Erythroblast (primary cell): ENCODE measurements at places on chromosomes 7 and 10.

DNA sequence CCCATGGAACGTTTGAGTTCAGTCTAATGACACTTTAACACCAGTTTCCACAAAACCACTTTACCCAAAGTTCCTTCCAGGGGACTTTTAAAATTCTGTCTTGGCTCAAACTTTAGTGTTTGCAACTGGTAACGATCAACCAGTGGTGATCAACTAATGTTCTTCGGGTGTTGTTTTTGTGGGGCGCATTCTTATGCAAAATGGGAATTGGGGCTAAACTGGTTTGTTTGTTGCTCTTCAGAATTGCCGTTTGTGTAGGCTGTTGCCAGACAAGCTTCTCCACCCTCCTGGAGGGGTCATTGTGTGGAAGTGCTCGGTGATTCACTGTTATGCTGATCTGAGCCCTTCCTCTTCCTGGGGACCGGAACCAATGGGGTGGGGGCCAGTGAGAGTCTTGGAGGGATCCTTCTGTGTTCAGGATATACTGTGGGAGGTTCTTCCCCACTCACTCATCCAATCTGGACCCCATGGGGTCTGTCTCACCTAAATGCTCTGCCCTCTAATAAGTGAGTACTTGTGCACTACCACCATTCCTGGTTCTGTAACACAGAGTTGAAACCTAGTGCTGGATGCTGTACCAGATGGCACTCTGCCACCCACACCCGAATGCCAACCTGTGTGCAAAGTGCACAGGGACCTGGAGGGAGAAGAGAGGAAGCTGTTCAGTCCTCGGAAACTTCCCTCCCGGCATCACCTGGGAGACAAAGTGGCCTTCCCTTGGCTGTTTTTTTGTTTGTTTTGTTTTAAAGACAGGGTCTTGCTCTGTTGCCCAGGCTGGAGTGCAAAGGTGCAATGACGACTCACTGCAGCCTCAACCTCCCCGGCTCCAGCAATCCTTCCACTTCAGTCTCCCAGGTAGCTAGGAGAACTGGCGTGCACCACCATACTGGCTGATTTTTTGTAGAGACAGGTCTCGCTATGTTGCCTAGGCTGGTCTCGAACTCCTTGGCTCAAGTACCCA is 2.1 kb downstream of the NFE2L3 start:
- no peak for DNase-seq

DNA sequence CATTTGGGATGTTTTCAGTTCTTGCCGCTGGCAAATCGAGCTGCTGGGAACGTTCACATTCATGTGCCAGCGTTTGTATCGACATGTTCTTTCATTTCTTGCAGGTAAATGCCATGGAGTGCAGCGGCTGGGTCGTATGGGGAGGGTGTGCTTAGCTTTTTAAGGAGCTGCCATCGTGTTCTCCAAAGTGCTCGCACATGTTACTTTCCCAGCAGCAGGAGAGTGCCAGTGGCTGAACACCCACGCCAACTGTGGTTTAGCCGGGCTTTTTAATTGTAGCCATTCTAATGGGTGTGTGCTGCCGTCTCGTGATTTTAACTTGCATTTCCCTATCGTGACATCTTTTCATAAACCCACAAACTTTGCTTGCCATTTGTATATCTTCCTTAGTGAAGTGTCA is 11.6 kb upstream of the BNIP3 start:
- no peak for DNase-seq

- no peak for DNase-seq
Observed at GRCh38 chr7:69700331-69700730, 102.1 kb downstream of the AUTS2 start.

DNA sequence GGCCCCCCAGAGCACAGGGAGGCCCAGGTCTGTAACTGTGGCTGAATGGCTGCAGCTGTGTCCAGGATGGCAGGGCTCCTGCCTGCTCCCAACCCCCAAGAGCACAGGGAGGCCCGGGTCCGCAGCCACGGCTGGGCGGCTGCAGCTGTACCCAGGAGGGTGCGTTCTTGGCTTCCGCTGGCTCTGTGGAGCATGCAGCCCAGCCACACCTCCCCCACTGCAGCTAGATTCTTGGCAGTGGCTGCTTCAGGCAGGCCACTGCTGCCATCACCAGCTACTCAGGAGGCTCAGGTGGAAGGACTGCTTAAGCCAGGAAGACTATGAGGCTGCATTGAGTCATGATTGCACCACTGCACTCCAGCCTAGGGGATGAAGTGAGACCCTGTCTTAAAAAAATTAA is 27.9 kb downstream of the C7orf25 start:
- DNase-seq = no peak

- DNase-seq = peak; percentile 56
Observed at GRCh38 chr10:124226271-124227054, 133.1 kb upstream of the CHST15 start.

GRCh38 chr10:112052166-112052565 is 131.4 kb downstream of the GPAM start:
- no peak for DNase-seq

DNA sequence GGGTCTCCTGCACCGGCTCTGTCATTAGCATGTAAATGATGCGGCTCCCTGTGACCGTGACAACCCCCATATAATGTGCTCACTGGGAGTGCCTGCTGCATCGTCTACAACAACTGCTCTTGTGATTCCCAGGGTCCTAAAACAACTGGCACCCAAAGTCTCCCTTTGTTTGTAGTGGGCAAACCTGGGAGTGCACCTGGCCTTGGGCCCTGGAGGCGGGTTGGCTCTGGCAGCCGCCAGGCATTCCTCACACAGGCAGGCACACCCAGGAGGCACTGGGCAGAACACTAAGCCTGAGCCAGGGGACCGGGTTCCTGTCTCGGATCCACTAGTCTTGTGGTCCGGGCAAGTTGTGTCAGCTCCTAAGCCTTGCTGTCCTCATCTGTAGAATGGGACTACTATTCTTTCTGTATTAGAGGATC is 115.5 kb upstream of the GPR26 start:
- no peak for DNase-seq

DNA sequence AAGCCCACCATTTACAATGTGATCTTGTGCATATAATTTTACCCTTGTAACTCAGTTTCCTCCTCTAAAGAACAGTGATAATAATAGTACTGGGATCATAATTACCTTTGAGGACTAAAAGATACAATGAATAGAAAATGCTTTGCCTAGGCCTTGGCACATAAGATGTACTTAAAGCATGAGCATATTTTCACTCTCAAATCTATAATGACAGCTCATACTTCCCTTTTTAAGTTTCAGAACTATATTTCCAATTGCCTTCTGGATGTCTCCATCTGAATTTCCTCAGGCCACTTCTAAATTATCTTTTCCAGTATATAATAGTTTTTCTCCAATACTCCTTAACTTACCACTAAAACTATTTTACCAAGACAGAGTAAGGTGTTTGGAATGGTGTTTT is 13.3 kb upstream of the ITGB8 start:
- DNase-seq = no peak

DNA sequence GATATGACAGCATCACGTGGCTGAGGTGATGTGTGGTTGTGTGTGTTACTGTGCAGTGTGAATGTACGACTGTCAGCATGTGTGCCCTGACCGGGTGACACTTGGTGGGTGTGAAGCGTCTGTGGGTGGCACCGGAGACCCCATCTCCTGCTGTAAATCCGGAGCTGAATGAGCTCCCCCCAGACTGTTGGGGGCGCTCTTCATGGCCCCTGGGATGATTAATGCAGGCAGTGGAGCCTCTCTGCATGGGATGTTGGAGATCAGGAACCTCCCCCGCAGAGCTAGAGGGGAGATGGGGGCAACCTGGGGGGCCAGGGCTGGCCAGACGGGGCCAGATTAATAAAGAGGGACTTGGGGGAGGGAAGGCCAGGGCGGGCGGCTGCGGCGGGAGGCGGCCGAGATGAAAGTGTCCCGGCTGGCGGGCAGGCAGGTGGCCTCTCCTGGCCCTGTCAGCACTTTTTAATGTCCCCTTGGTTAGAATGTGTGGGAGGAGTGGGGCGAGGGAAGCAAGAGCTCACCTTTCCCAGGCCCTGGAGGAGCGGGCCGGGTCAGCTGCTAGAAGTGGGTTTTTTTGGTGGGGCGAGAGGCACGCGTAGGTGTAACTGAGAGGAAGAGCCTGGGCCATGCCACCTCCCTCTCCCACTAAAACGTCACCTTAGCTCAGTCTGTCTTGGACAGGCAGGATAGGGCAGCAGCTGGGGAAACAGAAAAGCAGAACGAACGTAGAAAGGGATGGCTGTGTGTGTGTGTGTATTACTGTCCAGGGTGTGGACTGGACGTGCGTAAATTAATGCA is 34.1 kb downstream of the HIF1AN start:
- peak; percentile 57 for DNase-seq

GRCh38 chr10:44467090-44467489 is 82.2 kb upstream of the CXCL12 start:
- DNase-seq = no peak

GRCh38 chr10:132590752-132591121 is 53.1 kb downstream of the INPP5A start:
- no peak for DNase-seq

DNA sequence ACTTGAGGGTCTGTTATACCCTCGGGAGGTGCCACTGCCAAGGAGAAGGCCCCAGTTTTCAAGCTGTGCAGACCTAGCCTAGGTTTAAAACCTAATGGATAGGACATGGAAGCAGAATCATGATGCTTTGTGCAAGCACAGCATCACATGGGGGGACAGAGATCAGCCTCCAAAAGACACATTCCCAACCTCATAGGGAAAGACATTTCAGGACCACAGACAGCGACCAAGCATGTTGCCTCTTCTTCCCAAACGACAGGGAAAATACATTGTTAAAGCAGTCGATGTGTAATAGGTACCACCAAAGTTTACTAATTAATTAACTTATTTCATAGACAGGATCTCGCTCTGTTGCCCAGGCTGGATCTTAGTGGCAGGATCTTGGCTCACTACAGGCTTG is 573.9 kb downstream of the TCERG1L start:
- DNase-seq = no peak

GRCh38 chr10:128763588-128763987 is 637.4 kb upstream of the MKI67 start:
- DNase-seq = no peak

DNA sequence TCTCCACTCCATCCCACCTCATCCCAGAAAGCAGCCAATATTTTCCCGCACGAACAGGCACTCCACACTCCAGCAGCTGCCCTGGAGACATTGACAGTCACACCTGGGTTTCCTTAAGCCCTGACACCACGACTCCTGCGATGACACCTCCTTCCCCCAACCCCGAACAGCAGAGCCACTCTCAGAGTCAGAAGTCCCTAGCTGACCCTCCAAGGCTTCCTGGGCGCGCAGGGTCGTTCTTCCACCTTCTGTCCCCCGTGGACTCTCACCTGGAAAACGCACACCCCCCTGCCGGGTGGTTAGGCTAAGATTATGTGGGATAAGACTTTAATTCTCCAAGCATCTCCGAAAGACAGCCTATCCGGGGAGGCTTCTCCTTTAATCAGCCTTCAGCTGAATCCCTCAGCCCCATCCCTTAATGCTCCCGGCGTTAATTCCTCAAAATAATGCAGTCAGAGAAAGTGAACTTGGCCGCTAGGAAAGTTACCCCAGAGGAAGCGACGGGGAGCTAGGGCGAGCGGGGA is 1.1 kb downstream of the DENND11 start:
- no peak for DNase-seq

DNA sequence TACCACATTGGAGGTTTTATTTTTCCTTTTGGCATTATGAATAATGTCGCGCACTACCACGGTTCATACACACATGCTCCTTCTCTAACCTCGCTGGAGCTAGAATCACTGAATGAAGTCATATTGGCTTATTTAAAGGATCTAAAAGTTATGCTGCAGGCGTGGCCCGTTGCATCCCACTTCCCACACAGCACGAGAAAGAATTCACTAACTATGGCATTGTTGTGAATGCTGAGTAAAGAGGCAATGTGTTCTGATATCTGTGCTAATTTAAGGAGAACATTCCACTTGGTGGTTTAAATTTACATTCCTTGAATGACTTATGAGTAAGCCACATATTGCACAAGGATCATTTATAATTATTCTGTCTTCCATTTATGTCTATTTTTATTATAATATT is 20.7 kb downstream of the TCERG1L start:
- no peak for DNase-seq

DNA sequence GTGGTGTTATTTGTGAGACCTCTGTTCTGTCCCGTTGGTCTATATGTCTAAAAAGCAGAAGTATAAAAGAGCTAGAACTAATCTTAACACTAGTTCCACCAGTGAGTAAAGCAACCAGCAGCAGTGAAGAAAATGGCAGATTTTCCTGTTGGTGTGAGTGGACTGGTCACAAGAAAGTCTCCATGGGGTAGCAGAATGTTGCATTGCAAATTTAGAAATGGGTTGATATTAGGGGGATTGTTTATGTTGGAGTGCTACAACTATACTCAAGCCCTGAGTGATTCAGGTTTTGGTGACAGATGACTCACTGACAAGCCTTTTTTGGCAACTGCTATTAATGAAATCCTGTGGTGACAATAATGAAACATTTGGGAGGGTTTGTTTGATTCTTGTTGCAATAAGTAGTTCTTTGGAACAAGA is 5.6 kb downstream of the AVL9 start:
- DNase-seq = peak; percentile 57

GRCh38 chr10:131202990-131203389 is 108.5 kb downstream of the TCERG1L start:
- no peak for DNase-seq

DNA sequence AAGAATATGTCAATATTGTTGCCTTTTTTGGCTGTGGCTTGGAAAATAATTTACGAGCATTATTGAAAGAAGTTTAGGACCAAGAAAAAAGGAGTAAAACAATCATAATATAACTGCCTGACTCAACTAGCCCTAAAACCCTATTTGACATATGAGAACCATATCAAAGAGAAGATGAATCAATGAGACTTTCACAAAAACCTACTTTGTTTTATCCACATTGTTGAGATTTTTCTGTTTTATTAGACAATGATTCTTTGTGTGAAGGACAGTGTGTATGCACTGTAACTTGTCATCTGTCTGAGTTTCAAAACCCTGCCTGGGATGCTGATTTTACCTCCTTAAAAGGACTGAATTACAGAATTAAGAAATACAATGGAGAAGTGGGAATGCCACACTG is 19.0 kb downstream of the SOSTDC1 start:
- no peak for DNase-seq

DNA sequence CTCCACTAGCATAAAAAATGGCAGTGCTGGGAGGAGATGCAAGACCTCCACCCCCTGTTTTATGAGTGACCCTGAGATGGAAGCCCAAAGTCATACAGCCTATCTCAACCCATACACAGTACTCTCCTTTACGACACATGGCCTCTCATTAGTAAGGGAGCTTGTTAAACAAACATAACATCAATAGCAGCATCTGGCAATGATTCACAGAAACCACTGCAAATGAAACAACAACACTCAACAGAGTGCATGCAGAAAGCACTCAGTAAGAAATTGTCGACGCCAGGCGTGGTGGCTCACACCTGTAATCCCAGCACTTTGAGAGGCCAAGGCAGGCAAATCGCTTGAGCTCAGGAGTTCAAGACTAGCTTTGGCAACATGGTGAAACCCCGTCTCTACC is 27.5 kb upstream of the FIGNL1 start:
- no peak for DNase-seq

- DNase-seq = no peak
Observed at GRCh38 chr7:106344861-106345260, 60.1 kb upstream of the NAMPT start.

- DNase-seq = no peak
Observed at GRCh38 chr7:1403638-1404459, 55.4 kb downstream of the MICALL2 start.
